ENCODE measurements at places on chromosomes 6 and 20.

DNA sequence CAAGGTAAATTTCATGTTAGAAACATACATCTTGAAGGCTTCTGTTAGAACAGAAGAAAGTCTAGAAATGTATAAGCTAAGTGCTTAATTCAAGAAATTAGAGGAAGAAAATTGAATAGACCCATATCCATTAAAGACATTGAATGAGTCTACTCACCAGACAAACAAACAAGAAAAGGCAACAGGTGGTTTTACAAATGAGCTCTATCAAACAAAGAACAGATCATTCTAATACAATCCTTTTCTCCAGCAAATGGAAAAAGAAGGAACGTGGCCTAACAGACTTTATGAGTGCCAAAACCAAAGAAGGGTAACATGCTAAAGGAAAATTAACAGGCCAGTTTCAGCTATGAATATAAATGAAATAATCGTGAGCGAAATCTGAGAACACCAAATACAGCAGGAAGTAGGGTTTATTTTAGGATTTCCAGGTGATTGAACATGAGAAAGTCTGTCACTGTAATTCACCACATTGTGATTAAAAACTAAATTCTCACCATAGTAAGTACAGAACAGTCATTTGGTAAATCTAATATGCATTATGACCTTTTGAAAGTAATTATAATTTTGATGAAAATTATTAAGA, 22.6 kb downstream of the MTHFD1L start:
- no peak for DNase-seq

GRCh38 chr6:168060521-168060931, 18.5 kb downstream of the FRMD1 start:
- DNase-seq = no peak

GRCh38 chr20:21336455-21337151, 33.5 kb downstream of the XRN2 start:
- no peak for DNase-seq

DNA sequence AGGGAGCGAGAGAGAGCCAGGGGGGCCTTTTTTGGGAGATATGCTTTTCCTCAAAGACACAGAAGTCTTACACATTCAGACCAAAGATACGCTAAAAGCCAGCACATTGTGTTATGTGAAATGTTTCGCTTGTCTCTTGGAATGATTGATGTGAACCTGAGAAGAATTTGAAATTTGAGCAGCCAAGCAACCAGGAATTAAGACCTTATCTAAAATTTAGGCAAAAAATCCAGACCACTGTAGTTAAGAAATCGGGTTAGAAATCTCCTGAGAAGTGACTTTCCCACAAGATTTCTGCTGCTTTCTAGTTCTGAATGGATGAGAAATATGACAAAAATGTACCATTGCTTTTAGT, 223.2 kb upstream of the GMDS start:
- no peak for DNase-seq

- no peak for DNase-seq
Measured at GRCh38 chr6:15357782-15358181, 111.9 kb downstream of the JARID2 start.

- no peak for DNase-seq
Measured at GRCh38 chr20:15618912-15619311, 954.3 kb downstream of the KIF16B start.

DNA sequence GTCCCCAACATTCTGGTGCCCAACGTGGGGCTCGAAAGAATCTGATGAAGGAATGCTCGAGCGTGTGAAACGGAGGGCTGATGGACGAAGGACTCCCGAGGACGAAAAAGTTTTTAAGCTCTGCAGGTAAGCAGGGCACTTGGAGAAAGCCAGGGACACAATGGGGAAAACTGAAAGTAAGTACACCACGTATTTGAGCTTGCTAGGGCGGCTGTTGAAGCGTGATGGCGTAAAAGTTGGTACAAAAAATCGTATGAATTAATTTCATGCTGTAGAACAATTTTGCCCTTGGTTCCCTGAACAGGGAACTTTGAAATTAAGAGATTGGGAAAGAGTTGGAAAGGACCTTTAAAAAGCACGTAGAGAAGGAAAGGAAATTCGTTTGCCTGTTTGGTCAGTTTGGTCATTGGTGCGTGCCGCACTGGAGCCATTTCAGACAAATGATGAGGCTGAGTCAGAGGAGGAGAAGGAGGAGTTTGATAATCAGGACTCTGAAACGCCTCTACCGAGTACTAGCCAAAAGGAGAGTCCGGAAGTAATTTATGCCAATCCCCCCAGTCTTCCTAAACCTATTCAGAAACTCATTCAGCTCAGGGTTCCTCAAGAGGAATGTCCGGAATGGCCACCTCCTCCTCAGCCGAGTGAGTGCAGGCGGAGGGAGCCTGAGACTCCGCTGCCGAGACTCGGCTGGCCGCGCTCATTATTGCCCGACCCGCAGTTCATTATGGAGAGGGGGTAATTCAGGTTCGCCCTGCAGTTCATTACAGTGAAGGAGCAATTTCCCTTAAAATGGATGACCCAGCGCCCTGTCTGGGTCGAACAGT, 59.2 kb upstream of the PRSS16 start:
- DNase-seq = no peak

DNA sequence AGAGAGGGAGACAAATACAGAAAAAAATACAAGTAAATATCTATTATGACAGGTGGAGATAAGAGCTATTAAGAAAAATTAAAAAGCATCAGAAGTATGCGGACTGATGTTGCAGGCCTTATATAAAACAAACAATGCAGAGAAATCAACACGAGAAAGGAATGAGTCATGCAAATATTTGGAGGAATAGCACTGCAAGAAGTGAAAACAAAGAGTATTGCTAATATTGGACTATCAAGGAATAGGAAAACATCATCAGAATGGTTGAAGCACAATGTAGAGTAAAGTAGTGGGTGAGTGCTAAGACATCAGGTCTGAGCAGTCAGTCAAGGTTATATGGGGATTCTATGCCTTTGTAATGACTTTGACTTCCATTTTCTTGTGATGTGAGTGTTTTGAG, 657.5 kb upstream of the GJE1 start:
- DNase-seq = no peak

- no peak for DNase-seq
Measured at GRCh38 chr6:41345901-41346300, 10.5 kb downstream of the NCR2 start.

- no peak for DNase-seq
Measured at GRCh38 chr20:25054096-25054820, 3.7 kb downstream of the ACSS1 start.

DNA sequence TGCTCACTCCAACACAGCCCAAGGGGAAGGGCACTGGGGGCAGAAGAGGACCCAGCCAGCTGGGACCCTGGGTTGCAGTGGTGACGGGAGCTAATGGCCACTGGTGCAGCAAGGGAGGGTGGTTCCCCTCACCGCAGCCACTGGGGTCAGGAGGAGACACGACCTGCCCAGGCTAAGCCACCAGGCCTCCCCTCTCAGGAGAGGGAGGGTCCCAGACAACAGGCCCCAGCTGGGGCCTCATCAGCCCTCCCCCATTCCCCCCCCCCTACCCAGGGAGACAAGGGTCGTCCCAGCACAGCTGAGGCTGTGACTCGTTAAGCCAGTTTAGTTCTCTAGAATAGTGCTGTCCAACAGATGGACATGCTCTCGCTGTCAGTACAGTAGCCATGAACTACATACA, 17.3 kb upstream of the MATN4 start:
- DNase-seq = no peak

DNA sequence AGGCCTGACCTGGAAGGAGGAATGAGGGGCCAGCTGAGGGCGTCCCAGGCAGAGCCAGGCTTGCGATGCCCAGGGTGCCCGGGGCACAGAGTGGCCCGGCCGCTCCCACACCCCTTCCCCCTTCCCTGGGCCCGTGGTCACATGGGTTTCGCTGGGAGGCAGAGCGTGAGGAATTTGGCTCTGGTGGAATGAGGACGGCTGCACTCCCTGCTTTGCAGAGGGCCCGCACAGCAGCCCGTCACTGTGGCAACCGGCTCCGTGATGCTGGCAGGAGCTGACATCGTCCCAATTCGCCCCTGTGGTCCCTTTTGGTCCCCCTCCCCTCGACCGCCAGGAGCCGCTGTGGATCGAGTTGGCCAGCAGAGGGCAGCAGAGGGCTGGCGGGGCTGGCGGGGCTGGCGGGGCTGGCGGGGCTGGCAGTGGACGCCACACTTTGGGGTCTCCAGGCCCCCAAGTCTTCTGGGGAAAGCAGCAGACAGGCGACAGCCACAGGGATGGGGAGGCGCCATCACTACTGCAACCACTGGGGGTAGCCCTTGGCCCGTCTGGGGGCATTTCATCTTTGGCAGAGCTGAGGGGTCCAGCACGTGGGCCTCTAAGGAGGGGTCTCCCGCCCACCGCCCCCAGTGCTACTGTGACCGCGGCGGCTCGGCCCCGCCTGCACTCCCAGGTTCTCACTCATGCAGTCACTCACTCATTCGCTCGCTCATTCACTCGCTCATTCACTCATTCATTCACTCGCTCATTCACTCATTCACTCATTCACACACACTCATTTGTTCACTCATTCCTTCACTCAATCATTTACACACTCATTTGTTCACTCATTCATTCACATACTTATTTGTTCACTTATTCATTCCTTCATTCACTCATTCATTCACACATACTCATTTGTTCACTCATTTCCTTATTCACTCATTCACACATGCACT, 49.7 kb upstream of the BHLHE23 start:
- no peak for DNase-seq

DNA sequence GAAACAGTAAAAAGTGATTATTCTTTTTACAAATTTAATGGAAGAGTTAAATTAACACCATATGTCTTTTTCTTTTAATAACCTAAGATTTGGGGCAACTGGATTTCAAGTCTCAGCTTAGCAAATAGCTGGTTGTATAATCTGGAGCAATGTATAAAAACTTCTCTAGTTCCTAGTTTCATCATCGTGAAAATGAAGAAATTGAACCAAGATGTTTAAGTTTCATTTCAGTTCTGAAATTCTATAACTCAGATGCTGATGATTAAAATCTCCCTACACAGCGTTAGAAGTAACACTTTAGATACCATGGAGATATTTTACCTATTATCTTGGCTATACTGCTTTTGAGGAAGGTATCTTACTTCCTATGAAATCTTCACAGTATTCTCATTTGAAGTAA, 252.0 kb downstream of the KIF16B start:
- no peak for DNase-seq

DNA sequence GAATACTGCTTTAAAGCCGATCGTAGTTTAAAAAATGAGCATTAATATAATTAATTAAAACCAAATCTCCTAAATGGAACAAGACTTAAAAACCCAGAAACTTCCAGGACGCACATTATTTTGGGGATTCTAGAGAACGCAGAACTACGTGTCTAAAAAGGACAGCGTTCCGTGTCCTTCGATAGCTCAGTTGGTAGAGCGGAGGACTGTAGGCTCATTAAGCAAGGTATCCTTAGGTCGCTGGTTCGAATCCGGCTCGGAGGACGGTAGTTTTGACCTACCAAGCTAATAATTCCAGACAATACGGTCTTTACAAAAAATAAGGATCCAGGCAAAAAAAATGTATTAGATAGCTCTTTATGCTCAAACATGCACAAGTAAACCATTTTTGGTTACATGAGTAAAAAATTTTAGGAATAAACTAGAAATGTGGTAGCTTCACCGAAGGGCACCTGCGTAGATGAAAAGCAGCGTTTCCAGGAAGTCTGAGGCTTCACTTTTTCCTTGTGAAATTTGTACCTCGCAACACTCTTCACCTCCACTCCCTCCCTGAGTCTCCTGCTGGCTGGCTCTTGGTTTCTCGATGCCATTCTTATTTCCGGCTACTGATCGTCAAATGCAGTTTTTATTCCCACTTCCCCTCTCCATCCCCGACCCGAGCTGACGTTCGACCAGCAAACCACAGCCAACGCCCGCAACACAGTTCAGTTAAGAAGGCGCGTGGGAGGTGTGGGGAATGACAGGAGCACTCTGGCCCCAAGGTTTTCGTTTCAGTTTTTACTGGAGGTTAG, 19.6 kb upstream of the ABT1 start:
- DNase-seq = no peak

- no peak for DNase-seq
Measured at GRCh38 chr6:44431118-44431725, 43.7 kb downstream of the CDC5L start.

DNA sequence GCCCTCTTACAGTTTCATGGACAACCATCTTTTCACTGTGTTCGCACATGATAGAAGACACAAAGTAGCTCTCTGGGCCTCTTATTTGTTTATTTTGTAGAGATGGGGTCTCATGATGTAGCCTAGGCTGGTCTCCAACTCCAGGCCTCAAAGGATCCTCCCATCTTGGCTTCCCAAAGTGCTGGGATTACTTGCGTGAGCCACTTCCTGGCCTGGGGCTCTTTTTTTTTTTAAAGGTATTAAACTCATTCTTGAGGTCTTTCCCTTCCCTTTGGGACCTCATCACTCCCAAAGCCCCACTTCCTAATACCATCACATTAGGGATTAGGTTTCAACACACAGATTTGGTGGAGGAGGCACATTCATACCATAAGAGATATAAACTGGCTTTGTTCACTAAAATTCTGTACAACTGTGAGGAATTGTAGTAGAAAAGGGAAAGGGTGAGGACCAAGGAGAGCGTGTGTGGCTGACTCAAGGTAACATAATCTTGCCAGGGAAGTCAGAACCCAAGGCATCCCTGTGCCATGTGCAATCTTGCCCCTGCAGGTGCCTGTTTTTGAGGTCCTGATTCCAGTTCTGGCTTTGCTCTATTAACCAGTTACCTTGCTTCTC, 45.5 kb downstream of the EIF2S2 start:
- DNase-seq = no peak

- DNase-seq = no peak
Measured at GRCh38 chr6:122005661-122006060, 393.8 kb upstream of the HSF2 start.

DNA sequence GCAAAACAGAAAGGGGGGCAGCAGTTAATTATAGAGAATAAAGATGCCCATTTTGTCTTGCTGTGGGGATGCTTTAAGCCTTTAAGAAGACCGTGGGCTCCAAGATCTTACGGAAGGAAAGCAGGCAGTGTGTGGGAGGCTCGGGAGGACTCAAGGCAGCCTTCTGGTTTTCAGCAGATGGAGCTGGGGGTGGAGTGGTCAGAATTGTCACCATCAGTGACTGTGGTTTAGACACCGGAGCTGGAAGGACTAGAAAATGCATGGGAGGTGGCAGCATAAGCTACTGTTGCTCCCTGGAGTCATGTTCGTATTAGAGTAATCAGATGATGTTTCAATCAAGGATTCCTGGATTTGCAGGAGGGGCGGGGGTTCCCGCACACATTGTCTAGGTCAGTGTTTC, 3.7 kb downstream of the PHACTR1 start:
- DNase-seq = no peak

- DNase-seq = no peak
Measured at GRCh38 chr6:138454981-138455706, 44.1 kb downstream of the NHSL1 start.

DNA sequence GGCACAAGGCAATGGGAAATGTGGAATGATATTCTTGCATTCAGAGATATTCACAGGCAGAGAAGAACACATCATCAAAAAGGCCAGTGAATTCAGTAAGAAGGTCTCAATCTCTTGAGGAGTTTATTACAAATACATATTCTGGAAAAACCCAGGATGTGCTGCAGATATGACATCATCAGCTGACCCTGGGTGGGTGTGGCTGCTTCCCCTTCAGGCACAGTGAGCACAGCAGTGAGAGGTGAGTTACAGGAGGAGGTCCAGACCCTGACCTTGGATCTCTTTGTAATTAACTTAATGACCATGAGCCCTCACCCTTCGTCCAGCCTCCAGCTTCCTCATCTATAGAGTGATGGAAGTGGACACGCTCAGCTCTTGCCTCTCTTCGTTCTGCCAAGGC, 147.5 kb upstream of the SYNDIG1 start:
- no peak for DNase-seq

Measured in stimulated activated CD8-positive, alpha-beta memory T cell treated with anti-CD3 and anti-CD28 coated beads, Interleukin-2, amount 100 ng/mL, for 1 hour (primary cell).